CD4-positive, alpha-beta T cell (primary cell): ENCODE measurements at places on chromosomes 6 and 20.

DNA sequence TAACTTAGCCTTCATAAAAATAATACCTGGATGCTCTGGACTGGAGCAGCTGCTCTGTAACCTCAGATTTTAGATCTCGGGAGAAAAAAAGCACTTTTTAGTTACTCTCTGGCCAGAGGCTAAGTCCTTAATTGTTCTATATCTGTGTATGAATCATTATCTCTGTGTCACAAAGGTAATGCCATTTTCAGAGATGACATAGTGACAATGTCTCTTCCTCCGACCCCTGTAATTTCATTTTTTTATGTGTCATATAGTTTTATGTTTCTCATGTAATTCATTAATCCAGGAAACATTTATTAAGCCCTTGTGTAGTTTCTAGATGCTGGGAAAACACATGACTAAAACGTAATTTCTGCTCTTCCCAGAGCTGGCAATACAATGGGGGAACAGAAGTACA is 55.6 kb downstream of the SENP6 start:
- DNase-seq, result no peak

- DNase-seq, result peak; percentile 60
These were observed 56.9 kb upstream of the ARMH2 start for GRCh38 chr6:24855395-24856245.

DNA sequence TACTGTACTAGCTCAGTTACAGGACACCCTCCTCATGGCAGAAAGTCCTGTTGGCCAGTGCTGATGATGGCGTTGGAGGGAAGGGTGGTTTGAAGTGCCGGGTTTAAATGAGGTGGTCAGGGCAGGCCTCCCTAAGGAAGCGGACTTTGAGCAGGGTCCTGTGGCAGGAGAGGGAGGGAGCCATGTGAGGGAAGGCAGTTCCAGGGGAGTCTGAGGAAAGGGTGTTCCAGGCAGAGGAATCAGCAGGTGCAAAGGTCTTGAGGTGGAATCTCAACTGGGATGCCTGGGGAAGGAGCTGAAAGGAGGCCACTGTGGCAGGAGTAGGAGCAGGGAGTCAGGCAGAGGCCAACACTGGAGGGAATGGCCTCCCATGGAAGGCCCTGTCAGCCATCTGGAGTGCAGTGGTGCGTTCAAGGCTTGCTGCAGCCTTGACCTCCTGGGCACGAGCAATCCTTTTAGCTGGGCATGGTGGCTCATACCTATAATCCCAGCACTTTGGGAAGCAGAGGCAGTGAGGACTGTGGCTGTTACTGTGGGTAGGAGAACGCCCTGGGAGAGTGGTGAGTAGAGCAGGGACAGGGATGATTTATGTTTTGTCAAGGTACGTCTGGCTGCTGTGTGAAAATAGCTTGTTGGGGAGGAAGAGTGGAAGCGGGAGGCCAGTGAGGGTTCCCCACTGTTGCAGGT is 26.2 kb downstream of the VSTM2L start:
- no peak for DNase-seq

- no peak for DNase-seq
These were observed 31.9 kb downstream of the JAG1 start for GRCh38 chr20:10641893-10642292.

- DNase-seq, result no peak
These were observed 17.6 kb downstream of the ARID1B start for GRCh38 chr6:156794546-156795354.

- DNase-seq, result no peak
These were observed 156.0 kb downstream of the CEBPB start for GRCh38 chr20:50346374-50347283.

- no peak for DNase-seq
These were observed 115.9 kb upstream of the BEND6 start for GRCh38 chr6:56838965-56839364.

- DNase-seq, result no peak
These were observed 73.9 kb upstream of the DUSP22 start for GRCh38 chr6:218153-219018.

GRCh38 chr6:141123049-141123448 is 1009.7 kb upstream of the GJE1 start:
- DNase-seq, result no peak

GRCh38 chr6:3340358-3340802 is 81.6 kb downstream of the PSMG4 start:
- DNase-seq, result no peak

GRCh38 chr6:14635195-14635594 is 517.6 kb downstream of the CD83 start:
- DNase-seq, result peak; percentile 25
